ENCODE measurements at places on chromosomes 7 and 10.

DNA sequence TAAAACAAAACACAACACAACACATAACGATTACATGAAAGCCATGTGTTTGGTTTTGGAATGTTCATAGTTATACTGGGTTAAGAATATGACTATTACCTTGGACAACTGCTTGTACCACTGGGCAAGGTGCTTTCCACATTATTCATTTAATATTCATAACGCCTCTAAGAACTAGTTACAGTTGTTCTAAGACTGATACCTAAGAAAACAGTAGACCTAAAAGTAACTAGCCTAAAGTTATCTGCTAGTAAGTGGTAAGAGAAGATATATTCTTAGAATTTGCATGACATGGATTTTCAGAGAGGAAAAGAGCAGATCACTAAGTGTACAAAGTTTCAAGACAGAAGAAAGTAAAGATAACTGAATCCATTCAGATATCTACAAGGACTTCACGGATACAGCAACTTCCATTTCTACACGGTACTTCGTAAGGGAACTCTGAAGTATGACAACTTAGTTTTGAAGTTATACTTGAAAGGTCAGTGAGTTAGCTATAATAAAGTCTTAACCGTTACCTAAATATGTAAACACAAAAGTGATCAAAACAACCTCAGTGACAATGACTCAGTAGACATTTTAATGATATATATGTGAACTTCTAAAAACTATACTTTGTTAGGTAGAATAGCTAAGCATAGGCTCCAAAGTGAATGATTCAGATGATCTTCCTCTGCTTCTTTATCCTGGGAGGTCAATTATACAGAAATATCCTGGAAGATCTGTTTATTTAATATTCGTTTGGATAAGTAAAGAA, 65.1 kb downstream of the MINDY3 start:
- no peak for DNase-seq

GRCh38 chr7:42940985-42941847, 9.0 kb downstream of the MRPL32 start:
- peak; percentile 53 for DNase-seq

DNA sequence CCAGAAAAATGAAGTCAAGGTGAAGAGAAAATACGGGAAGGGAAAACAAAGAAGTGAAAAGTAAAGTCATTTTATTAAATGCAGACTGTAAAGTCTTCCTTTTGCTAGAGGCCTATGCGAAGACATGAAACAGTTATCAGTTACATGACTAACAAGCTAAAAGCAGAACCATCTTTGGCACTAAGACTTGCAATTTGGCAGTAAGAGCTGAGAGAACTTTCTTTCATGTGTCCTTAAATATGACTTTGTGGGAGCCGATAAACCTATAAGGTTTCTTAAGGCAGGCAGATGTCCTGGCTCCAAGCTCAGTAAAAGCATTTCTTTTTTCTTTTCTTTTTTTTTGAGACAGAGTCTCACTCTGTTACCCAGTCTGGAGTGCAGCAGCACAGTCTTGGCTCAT, 10.4 kb downstream of the ANLN start:
- no peak for DNase-seq

DNA sequence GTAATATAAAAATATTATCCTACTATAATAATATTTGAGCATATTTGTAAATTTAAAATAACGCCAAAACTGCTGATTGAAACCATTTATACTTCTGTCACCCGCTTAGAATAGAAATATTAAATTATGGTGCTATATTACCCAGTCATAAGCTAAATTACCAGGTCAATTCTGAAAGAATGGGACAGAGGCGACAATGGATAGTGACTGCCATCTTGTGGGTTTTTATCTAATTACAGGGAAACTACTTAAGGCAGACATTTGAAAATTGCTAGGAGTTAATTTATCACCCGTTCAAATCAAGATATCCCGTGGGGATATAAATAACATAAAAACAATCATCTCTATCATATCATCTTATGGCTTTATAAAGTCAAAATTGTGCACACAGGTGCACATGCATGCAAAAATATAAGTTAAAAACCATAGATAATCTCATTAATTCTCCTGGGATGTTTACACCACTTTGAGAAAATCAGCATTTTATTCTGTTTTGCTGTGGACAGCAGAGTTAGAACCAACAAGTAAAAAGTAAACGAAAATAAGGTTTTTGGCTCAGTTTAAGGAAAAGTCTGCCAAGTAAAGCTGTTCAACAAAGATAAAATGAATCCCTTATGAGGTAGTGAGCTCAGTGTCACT, 41.3 kb upstream of the HPSE2 start:
- no peak for DNase-seq

DNA sequence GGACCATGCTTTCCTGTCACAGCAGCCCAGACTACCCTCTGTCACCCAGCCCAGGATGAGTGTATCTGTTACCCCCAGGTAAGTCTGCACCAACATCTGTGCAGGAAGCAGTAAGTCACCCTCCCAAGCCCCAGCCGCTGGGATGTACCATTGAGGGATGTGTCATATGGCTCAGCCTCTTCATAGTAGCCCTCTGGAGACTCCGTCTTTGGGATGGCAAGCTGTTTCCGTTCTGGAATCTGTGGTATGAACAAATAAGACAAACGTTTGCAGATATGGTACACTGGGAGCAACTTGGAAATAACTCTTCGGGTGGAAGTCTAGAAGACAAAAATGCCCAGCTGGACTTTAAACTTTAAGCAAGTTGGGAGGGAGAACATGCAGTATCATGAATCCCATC, 81.3 kb downstream of the AFAP1L2 start:
- no peak for DNase-seq

DNA sequence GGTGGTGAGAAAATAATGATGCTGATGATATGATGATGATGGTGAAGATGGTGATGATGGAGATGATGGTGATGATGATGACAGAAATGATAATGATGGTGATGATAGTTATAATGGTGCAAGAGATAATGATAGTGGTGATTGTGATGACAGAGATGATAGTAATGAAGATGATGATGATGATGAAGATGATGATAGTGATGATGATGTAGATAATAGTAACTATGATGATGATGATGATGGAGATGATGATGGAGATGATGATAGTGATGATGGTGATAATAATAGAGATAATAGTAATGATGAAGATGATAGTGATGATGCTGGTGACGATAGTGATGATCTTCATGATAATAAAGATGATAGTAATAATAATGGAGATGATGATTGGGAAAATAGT, 22.2 kb downstream of the ABCA13 start:
- no peak for DNase-seq

- no peak for DNase-seq
Measured at GRCh38 chr10:15251791-15252380, 83.4 kb upstream of the NMT2 start.

DNA sequence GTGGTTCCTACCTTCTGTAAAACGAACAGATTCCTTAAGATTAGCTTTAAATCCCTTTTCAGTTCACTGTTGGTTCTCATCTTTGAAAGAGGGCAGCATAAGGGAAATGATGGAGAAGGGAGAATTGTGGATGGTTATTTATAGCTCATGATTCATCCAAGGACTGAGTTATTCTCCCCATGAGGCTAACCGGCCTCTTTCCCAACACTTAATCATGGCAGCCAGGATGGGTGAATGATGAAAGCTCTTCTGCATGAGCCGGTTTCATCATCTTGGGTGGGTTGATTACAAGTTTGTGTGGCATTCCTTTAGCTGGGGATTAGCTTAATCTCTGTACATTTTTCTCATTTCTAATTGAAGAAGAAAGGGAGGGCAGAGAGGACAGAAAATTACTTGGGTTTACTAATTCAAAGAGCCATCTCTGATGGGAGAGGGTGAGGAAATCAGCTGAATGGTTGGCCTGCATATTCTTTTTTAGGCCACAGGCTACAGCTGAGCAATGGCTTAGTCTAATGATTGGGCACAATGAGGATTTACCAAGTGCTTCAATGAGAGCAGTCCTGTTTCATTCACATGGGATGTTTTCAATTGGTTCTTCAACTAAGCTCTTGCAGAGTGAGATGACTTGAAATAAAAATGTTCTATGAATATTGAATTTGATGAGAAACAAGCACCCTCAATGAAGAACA, 250.0 kb downstream of the BMPER start:
- DNase-seq: no peak
